Kidney epithelial cell (primary cell): ENCODE measurements at places on chromosomes 12 and 14. TPM values are rescaled to one million over a fixed set of nuclear protein-coding genes. Genes with fewer than 3 reads are reported as not detected.

MAP3K9 gene
- total RNA-seq: 10.4 and 12.0 TPM in 2 replicates

LMO3 gene
- not detected in 2 replicates for total RNA-seq

LRP1 gene
- total RNA-seq: 40.2 and 53.6 TPM in 2 replicates

FSCB gene
- 0.08 TPM in 1 of 2 replicates, not detected in the other for total RNA-seq

GZMH gene
- total RNA-seq: not detected in 2 replicates

EIF2B1 gene
- total RNA-seq: 75.6 and 80.0 TPM in 2 replicates

KRT81 gene
- 239 and 244 TPM in 2 replicates for total RNA-seq

PROX2 gene
- total RNA-seq: not detected in 2 replicates

TAS2R31 gene
- 0.84 and 2.6 TPM in 2 replicates for total RNA-seq

MTRFR gene
- 10.9 and 18.5 TPM in 2 replicates for total RNA-seq

KCNJ8 gene
- total RNA-seq: 0.25 and 0.27 TPM in 2 replicates

KRT80 gene
- total RNA-seq: 18.5 and 19.4 TPM in 2 replicates

RNASE2 gene
- not detected in 2 replicates for total RNA-seq

IL26 gene
- not detected in 2 replicates for total RNA-seq

LMNTD1 gene
- total RNA-seq: 0.08 TPM in 1 of 2 replicates, not detected in the other

IL22 gene
- total RNA-seq: not detected in 2 replicates

PLBD2 gene
- 54.3 and 71.5 TPM in 2 replicates for total RNA-seq

HOXC12 gene
- total RNA-seq: not detected in 2 replicates

BLTP3B gene
- total RNA-seq: 11.0 and 11.6 TPM in 2 replicates

ATF1 gene
- total RNA-seq: 17.3 and 20.0 TPM in 2 replicates

GALNT6 gene
- 35.0 and 45.7 TPM in 2 replicates for total RNA-seq

HAL gene
- total RNA-seq: 0.21 TPM in 1 of 2 replicates, not detected in the other

CCDC198 gene
- total RNA-seq: 14.7 and 19.4 TPM in 2 replicates
